Retina (tissue), 1 donor: ENCODE measurements at places on chromosomes 16 and 17.

GRCh38 chr17:43453331-43453812 is 30.4 kb upstream of the DHX8 start:
- DNase-seq = no peak

DNA sequence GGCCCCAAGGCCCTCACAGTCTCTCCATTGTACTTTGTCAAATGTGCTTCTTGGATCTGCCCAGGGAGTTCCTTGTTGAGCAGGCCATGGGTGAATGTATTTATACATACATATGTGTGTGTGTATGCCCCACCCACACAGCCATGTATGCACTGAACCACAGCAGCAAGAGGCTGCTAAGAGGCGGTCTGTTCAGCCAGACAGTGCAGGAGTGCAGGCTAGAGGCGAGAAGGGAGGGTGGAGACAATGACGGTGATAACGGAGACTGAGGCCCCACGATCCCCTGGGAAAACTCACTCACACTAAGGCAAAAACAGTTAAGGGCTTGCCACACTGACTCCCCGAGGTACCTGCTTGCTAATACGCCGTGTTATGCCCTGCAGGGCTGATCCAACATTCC is 151.0 kb upstream of the CDC42EP4 start:
- DNase-seq = peak; percentile 37

DNA sequence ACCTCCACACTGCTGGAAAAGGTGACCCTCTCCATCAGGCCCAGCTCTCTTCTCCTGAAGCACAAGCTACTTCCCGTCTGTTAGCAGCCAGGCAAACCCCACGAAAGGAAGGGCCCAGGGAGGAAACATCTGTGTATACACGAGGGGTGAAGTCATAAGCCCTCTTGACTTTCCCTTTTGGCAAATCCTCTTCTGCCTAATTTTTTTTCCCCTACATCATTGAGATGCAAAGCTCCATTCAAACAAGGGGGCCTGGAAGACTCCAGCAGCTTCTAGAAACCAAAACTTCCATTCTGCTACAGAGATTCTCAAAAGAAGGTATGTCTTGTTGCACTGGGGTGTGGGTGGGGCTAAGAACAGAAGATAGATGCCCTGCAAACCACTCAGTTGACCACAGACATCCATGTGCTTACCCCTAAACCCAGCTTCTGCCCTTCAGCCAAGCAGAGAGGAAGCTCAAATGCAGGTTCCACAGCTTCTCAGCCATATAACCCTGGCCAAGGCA is 145.6 kb upstream of the RCVRN start:
- DNase-seq = no peak

- peak; percentile 21 for DNase-seq
Measured at GRCh38 chr16:83794860-83795554, 12.8 kb upstream of the HSBP1 start.
